Amygdala (tissue), 56 donors: ENCODE measurements at places on chromosomes 16 and 17.

DNA sequence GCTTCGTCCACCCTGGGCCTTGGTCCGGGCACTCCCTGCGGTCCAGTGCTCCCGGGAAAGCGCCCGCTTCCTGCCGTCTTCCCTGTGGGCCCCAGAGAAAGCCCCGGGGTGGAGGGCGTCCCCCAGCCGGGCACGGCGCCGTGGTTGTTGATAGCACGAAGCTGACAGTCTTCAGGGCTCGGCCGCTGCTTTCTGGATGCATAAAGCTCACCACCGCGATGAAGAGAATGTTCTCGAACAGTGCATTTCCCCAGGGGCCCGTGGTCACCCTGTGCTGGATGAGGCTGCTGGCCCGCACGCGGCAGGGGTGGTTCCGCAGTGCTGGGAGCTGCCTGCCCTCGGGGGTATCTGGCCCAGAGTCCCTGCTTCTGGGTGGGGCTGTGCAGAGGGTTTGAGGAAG lies 53.2 kb downstream of the BAHCC1 start:
- no peak for DNase-seq

- DNase-seq: no peak
Measured at GRCh38 chr16:48525201-48526057, 84.6 kb downstream of the N4BP1 start.

DNA sequence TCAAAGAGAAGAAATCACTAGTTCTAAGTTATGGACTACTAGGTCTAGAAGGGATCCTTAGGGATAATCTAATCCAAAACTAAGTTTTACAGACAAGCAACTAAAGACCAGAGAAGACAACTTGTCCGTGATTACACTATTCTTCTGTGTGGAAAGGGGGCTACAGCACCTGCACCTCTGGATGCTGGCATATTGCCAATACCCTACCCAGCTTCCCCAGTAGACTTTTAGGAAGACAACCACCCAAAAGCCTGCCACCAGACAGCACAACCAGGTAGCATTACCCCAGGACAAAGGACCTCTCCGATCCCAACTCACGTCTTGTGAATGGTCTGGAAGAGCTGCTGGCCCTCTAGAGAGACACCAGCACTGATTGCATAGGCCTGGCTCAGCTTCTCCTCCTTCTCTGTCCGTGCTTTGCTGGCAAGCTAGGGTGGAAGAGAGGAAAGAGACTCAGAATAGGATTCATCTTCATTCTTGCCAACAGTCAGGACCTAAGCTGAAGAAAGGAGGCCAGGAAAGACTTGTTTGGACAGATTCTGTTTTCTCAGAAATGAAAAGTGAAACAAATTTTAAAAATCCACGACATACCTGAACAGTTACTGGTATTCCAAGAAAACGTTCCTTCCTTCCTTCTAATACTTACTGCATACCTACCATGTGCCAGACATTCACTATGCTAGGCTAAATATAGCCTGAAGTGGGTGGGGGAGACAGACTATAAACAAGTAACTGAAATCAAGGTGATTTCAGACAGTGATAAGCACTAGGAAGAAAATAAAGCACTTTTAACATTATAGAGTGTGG lies 25.3 kb upstream of the TMEM101 start:
- no peak for DNase-seq

- DNase-seq: no peak
Measured at GRCh38 chr17:18967916-18968315, 16.0 kb downstream of the SLC5A10 start.

GRCh38 chr16:65002265-65002664 lies 119.6 kb downstream of the CDH11 start:
- no peak for DNase-seq

DNA sequence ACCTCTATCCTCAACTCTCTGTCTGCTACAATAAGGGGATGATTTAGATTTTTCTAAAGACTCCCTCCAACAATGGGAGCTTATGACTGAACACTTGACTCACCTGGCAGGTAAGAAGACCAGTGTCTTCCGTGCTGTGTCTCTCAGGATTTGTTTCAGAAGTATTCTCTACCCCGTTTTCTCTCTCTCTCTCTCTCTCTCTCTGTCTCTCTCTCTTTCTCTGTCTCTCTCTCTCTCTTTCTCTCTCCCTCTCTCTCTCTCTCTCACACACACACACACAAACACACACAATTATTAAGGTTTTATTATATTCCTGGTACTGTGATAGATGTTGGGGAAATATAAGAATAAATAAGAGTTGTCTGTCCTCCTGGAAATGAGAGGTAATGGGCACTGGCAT lies 263.9 kb downstream of the TOX3 start:
- no peak for DNase-seq

GRCh38 chr17:19645734-19646201 lies 2.8 kb upstream of the ALDH3A2 start:
- DNase-seq: peak; percentile 35

DNA sequence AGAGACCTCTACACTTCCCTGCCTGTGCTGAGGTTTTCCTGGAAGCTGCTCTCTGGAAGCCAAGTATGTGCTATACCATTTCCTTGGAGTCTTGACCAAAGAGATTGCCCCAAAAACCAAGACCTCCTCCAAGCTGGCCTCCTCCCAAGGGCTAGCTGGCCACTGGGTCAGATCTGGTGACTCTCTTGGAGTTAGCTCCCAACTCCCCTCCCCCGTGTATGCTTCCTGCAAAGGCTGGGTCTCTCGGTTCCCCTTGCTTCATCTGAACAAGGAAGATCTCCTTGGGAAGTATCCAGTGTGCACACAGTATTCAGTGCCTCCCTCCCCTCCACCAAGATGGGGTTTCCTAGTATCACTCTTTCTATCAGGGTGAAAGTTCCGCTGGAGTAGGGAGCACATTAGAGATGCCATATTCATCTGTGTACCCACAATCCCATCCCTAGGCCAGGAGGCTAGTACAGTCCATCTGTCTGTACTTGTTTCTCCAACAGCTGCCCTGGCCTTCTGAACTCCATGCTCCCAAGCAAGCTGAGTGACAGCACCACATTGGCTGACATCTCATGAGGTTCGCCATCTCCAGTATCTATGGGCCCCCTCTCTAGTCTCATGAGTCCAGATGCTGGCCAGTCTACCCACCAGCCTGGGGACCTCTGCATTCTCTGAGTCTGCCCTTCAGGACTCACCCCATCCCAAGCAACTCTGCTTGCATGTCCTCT lies 3.2 kb downstream of the GAS7 start:
- DNase-seq: no peak

- DNase-seq: no peak
Measured at GRCh38 chr16:77812856-77813500, 24.6 kb downstream of the VAT1L start.

GRCh38 chr17:16939606-16940115 lies 32.3 kb downstream of the TNFRSF13B start:
- DNase-seq: no peak

- no peak for DNase-seq
Measured at GRCh38 chr16:72924537-72924926, 123.4 kb downstream of the ZFHX3 start.

GRCh38 chr16:89478576-89479221 lies 11.7 kb downstream of the ANKRD11 start:
- DNase-seq: no peak

DNA sequence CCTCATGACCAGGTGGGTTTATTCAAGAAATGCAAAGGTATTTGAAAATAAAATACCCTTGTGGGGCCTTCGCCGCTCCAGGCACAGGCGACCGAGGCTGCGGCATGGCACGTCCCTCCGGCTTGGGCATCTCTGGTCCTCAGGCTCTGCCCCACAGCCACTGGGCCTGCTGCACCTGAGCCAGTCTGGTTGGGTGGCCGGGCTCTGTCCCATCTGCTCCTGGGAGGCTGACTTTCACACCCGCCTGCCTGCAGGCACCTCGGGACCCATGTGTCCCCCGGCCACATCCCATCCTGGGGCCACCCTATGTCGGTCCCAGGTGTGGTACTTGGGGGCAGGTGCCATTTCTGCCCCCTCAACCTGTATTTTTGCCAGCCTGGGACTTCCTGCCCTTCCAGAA lies 20.9 kb downstream of the OSBPL7 start:
- no peak for DNase-seq

GRCh38 chr16:10737068-10737625 lies 6.5 kb upstream of the NUBP1 start:
- DNase-seq: peak; percentile 56

GRCh38 chr17:17127730-17128291 lies 78.3 kb downstream of the PLD6 start:
- no peak for DNase-seq

DNA sequence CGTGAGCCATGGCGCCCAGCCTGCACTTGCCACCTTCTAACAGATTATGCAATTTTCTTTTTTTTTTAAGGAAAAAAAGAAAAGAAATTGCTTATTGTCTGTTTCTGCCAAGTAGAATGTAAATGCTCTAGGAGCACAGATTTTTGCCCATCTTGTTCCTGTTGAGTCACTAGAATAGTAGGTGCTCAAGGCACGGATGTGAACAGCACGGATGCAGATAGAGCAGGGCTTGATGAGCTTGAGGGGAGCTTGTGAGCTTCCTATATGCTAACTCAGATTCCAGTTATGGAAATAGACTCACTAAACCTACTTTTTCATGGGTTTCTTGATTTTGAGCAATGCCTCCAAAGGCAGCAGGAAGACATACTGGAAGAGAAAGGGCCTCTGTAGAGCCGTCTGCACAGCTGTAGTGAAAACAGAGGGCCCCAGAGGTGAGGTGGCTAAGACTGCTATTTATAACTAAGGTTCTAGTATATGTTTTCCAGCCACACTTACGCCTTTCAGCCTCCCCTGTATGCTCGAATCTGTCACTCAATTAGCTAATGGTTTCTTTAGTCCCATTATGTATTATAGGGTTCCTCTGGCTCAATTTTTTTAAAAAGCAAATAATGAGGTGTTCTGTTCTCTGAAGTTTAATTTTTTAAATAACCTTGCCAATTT lies 72.8 kb downstream of the WWP2 start:
- DNase-seq: no peak

- DNase-seq: no peak
Measured at GRCh38 chr17:64291268-64291851, 28.3 kb upstream of the TEX2 start.
